ENCODE measurements at places on chromosomes 11 and 22. TPM values are rescaled to one million over a fixed set of nuclear protein-coding genes. Genes with fewer than 3 reads are reported as not detected.

MAP6 gene
- 17.6 TPM for polyA plus RNA-seq

PAAF1 gene
- polyA plus RNA-seq, result 48.0 TPM

TNNI2 gene
- polyA plus RNA-seq, result not detected

MIAT gene
- 0.97 TPM for polyA plus RNA-seq

- peak; percentile 56 for DNase-seq
Observed at GRCh38 chr11:9568854-9569587, 4.4 kb upstream of the WEE1 start.

GRCh38 chr11:17384002-17384511, 4.4 kb downstream of the KCNJ11 start:
- peak; percentile 81 for DNase-seq

- DNase-seq, result no peak
Observed at GRCh38 chr11:111250936-111251335, 5.4 kb downstream of the POU2AF2 start.

- DNase-seq, result no peak
Observed at GRCh38 chr11:75762885-75763284, 5.7 kb upstream of the DGAT2 start.

- no peak for DNase-seq
Observed at GRCh38 chr11:47863189-47863897, 15.2 kb upstream of the NUP160 start.

GRCh38 chr11:124657904-124658303, 15.6 kb downstream of the SIAE start:
- no peak for DNase-seq

DNA sequence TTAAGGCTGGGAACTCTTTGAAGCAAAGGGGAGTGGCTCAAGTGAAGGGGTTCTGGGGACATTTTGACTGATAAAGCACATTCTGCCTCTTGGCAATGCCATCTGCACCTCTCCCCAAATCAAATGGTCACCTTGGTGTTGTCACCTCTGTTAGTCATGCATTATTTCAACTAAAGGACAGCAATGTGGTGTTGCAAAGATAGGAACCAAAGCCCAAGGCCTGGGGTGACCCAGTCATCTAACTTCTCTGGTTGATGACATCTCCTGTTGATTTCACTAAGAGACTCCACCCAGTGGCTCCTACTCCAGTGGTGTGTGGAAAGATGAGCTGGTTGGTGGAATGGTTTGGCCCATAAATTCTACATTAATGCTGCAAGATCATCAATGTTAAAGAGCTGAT, 7.8 kb upstream of the MS4A1 start:
- DNase-seq, result no peak

DNA sequence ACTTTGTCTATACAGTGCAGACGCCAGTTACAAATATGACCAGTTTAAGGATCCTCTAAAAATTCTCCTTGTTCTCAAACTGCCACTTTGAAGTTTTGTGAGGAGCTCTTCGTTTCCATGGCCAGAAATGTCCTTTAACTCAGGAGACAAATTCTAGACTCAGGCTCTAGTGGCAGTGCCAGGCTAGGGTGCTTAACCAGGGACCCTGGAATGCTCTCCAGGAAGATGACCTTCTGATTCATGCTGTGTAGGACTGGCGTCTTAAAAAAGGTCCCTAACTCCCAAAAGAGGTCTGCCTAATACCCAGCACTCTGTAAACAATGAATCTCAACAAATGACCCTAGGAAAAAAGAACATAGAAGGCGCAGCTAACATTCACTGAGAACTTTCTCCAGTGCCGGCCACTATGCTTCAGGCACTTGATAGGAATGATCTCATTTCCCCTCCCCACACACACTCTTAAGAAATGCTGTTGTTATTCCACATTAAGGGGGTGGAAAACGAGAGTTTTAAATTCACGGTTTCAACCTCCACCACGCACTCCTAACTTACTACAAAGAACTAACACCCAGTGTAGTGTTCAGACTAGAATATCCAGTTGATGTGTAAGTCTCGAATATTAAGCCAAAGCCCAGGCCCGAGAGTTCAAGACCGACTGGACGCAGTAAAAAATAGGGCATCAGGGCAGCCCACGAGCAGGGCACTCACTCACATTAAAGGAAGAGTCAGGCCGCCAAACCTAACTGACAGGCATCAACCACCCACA, 747 bp downstream of the NXF1 start:
- DNase-seq, result no peak

DNA sequence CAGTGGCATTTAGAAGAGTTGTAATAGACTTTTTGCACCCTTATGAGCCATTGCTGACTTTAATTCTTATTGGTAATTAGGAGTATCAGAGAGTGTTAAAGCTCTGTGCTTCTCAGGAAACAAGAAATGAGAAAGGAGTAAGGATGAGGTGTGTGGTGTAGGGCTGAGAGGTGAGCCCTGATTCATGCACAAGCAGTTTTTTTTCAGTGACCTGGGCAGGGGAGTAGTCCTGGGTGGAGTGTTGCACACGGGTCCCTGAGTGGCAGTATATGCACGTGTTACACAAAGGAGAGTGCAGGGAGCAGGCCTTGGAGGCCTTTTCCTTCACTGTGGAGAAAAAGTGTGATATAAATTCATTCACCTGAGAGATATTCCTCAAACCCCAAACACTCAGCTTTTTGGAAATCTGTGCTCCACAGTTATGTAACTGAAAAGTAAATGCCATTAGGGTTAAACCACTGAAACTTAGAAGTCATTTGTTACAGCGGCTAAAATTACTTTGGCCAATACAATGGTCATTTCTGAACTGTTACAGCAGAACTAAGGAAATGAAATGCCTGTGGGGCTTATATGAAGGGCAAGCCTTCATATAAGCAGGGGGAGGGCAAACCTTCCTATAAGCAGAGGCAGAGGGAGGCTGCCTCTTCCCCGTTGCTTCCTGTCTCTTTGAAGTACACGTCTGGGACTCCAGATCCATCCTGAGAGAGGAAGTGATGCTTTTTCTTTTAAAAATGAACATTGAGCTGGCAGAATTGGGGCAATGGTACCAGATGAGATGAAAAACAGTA, 62.6 kb upstream of the OLFML1 start:
- DNase-seq, result no peak

All from ovary (tissue), 10 donors.